ENCODE measurements at places on chromosomes 1 and 21.

DNA sequence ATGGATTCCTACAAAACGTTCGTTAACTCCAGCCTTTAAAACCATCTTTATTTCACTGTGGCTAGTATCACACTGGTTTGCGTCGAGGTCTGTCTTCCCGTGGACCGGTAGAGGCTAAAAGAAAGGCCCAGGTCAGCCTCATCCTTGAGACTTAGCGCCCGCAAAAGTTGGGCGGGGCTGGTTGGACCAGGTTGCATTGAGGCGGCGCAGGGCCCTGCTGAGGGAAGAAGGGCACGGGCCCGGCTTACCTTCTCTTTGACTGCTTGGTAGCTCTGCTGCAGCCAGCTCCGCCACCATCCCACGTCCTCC, 455 bp downstream of the BSDC1 start:
- DNase-seq = no peak

DNA sequence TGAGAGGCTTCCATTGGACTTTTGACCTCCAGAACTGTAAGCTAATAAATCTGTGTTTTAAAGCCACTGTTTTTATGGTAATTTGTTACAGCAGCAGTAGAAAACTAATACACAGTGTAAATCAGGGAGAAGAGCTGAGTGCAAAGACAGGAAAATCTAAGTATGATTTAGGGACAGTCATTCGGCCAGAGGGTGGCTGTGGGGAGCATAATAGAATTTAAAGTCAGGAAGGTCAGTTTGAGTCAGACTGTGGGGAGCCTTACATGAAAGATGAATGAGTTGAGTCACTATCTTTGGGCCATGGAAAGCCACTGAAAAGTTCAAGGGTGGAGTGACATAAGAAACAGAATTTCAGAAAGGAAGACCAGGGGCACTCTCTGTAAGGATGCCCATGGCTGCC, 52.4 kb upstream of the SSX2IP start:
- DNase-seq = no peak

DNA sequence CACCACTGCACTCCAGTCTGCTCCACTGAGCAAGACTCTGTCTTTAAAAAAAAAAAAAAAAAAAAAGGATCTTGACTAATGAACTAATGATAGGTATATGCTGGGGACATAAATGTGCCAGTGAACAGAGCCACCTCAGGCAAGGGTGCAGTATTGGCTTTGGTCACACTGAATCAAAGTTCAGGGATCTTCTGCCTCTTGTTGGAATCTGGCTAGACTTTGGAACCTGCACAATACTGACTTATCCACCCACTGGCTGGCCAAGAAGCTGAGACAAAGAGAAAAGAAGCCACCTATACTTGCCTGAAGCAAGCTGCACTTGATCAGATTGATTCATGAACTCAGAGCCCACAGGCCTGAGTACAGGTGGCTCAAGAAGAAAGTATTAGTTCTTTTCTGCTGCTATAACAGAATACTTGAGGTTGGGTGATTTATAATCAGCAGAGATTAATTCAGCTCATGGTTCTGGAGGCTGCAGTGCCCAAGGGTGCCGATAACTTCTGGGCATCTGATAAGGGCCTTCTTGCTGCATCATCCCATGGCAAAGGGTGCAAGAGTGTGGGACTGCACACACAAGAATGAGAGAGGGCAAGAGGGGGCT, 172.0 kb downstream of the FGGY start:
- DNase-seq = no peak

- DNase-seq = peak; percentile 67
These were observed 10.3 kb downstream of the LDLRAD2 start for GRCh38 chr1:21822349-21822748.

DNA sequence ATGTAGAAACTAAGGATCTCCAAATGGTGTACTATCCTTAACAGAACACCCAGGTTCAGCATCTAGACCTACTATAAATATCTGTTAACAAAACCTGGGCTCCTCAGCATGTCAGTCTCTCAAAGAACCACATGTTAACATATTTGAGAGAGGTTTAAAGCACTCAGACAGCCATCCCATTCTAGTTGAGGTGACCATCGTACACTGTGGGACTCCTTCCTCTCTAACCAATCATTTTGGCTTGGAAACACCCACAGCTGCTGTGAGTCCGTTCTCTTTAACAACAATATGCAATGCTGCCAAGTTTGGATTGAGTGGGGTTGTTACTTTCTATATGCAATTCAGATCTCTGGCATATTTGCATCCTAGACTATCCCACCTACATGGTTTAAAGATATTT, 105.8 kb downstream of the MRPL39 start:
- no peak for DNase-seq

DNA sequence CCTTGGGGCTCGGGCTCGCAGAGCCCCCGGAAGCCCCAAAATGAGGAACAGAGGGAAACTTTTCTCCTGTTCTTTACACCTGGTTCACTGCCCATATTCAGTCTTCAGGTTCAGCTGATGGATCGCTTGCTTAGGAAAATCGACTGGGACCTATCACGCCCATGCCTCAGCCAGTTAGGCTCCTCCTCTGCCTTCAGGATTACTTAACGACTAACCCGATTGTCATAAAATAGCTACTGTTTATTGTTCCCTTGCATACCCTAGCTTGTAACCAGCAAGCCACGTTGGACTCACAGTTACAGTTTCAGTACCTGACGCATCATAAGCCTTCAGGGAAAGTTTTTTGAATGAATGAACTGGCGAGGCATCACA, 692 bp downstream of the TARDBP start:
- no peak for DNase-seq

GRCh38 chr1:195964516-195964915, 643.7 kb downstream of the KCNT2 start:
- DNase-seq = no peak

- DNase-seq = no peak
These were observed 130.5 kb downstream of the RWDD3 start for GRCh38 chr1:95364546-95364945.

DNA sequence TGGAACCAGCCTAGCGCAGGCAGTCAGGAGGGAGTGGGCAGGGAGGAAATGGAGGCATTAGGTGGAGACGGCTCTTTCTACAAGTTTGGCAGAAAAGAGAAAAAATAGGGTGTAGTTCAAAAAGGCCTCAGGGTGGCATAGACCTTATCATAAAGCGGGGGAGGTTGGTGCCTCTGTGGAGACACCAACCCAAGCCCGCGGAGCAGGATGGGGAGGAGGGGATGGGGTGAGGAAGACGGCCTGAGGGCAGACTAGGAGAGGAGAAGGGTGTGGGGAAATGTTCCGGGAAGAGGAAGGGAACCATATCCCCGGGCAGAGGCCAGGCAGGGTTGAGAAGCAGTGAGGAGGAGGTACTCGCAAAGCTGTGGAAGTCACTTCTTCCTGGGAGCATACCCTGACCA, 17.4 kb upstream of the SHE start:
- DNase-seq = no peak

GRCh38 chr1:41723786-41724185, 194.9 kb downstream of the HIVEP3 start:
- DNase-seq = no peak

- DNase-seq = no peak
These were observed 26.9 kb upstream of the GPR88 start for GRCh38 chr1:100511058-100511457.

DNA sequence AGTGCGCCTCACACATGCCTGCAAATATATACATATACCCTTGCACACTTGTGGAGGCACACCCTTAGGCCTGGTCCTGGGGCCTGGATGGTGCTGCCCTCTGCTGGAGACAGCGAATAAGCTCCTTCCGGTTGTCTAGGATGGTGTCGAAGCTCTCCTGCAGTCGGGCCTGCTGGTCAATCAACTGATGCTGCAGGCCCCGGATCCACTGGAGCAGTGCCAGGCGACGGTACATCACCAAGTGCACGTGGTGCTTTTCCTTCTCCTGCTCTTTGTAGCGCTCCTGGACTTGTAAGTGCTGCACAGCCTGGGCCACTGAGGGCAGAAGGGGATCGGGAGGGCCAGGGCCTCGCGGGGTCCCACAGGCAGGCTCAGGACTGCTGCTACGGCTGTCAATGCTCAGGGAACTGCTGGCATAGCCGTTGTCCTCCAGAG, 3.1 kb downstream of the C1orf216 start:
- peak; percentile 77 for DNase-seq

GRCh38 chr21:42042651-42043050, 28.5 kb upstream of the UMODL1 start:
- no peak for DNase-seq

DNA sequence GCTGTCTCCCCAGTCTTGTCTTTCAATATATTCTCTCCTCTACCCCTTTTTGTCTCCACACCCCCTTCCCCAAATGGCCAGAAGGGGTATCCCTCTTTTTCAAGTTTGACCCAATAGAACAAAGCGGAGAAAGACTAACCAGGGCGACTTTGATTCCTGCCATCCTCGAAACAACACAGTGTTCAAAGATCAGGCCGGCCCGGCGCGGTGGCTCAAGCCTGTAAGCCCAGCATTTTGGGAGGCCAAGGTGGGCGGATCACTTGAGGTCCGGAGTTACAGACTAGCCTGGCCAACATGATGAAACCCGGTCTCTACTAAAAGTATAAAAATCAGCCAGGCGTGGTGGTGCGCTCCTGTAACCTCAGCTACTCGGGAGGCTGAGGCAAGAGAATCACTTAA, 77.0 kb upstream of the IFNAR2 start:
- DNase-seq = no peak
